ENCODE measurements at places on chromosomes 6 and 20. TPM values are rescaled to one million over a fixed set of nuclear protein-coding genes. Genes with fewer than 3 reads are reported as not detected.
A peak's percentile ranks its signal among the peaks of the same experiment; 100 is the strongest.

The BCAS1 gene
- 3.5 TPM for polyA plus RNA-seq

The FAM120B gene
- 27.1 TPM for polyA plus RNA-seq

The SHLD1 gene
- 7.0 TPM for polyA plus RNA-seq

The MAP3K5 gene
- polyA plus RNA-seq = 2.7 TPM

The TCP11 gene
- not detected for polyA plus RNA-seq

The ENPP5 gene
- polyA plus RNA-seq = 5.3 TPM

The ATP6V1G2 gene
- polyA plus RNA-seq = 4.9 TPM

DNA sequence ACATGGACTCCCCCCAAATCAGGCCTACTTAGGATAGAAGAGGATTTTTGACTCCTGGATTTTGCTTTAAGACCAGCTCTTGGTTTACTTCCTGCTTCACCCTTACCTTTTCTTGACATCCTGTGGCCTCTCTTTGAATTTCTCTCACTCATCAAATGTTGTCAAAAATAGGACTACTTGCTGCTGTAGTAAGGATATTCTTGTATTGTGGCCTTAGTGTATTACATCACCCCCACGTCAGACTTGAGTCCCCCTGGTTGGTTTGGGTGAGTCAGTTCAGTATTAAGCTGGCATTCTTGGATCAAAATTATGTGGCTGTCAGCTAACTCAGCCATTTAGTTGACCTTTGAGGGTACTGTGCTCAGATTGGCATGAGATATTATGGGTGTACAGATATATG lies 1.1 kb downstream of the TPX2 start:
- DNase-seq = no peak

- DNase-seq = no peak
Observed at GRCh38 chr6:57068061-57068460, 21.6 kb downstream of the KIAA1586 start.

DNA sequence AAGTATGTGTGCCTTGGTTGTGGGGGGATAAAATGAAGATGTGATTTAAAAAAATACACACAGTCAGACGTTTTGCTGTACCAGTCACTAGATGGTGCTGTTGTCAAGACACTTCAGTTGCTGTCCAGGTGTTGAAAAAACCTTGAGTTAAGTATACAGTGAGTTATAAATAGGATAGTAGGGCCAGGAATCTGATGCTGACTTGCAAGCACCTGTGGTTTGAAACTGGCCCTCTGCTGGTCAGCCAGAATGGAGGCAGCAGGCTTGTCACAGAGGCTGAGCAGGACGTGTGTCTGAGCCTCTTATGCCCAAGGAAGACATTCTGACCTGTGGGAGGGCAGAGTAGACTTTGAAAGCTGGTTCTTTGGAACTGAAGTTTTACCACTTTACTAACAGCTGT lies 27.8 kb downstream of the RNF8 start:
- no peak for DNase-seq

DNA sequence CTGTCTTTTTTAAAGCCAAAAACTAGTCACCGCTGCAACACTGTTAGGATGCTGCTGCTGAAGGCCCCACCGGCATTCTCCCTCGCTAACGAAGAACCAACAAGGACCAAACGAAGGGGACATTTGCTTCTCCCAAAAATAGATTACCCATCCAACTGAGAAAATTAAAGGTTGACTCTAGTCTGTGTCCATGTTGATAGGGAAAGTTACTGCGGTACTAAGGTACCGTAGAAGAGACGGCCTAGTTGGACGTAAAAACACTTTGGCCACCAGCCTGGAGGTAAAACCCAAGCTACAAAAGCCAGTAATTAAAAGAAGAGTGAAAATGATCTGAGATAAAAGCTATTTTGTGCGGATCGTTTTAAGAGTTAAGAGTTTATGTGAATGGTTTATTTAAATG lies 11.8 kb upstream of the FOXF2 start:
- no peak for DNase-seq

GRCh38 chr20:3818155-3819151 lies 1.9 kb upstream of the AP5S1 start:
- DNase-seq = no peak

DNA sequence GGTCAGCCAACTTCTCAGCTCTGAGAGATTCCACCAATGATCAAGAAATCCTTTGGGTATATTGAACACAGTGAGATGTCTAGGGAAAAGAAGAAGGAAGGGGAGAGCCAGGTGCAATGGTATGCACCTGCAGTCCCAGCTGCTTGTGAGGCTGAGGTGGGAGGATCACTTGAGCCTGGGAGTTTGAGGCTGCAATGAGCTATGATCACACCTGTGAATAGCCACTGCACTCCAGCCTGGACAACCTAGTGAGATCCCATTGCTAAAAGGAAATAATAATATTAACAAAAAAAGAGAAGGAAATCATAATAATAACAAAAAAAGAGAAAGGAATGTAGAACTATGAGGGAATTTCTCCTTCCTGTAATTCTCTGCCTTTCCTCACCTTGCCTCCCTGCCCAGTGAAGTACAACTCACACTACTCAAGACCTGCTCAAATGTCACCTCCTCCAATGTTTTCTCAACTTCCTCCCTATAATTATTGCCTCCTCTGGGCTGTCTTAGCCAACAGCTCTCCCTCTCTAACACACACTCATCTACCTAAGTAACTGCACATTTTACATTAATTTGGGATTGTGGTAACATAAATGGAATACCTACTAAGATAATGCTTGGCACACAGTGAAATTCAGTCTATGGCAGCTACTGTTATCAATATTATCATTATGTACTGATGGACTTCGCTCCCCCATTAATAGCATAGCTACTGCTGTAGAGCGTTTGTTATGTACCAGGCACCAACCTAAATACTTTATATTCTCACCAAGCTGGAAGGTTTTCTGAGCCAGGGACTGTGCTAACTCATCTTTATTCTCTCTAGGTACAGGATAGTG lies 103.6 kb downstream of the KIF13A start:
- no peak for DNase-seq

DNA sequence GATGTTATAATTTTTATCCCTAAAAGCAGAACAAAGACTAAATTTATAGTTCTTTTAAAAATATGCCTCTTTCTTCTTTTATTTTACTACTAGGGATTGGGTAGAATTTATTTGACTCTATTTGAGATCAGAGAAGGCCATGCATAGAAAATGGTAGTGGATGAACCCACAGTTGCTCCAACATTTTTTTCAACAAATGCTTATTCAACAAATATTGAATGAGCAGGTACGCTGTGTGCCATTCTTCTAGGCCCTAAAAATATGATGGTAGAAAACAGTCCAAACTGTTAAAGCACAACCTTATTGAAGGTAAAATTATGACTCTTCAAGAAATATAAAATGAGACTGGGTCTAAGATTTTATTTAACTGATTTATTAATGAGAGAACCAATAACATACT lies 30.0 kb downstream of the OTOR start:
- DNase-seq = no peak

DNA sequence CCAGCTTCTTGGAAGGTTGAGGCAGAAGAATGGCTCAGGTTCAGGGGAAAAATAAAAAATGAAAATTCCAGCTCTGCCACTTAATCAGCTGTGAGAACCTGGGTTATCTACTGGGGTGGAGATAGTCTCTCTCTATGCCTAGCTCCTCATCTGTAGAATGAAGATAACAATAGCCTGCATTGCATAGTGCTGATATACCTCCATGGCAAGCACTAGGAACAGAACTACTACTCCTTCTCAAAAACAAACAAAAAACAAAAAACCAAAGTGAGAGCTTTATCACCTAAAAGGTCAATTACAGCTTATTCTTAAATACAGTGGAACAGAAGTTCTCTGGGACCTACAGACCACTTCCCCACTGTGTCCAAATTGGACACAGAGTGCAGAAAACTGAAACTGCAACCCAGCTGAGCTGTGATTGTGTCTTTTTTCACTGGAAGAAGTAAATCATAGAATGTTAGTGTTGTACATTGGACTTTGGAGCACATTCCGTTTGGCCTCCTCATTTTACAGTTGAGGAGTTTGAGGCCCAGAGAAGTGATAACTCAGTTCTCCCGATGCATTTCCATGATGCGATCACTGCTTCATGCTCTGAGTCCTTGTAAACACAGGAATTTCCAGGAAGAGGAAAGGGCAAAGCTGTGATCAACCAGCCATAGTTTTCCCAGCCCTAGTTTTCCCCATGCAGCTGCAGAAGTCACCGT lies 23.3 kb downstream of the MTFR2 start:
- peak; percentile 19 for DNase-seq

GRCh38 chr6:143549221-143549948 lies 37.9 kb upstream of the FUCA2 start:
- DNase-seq = no peak

DNA sequence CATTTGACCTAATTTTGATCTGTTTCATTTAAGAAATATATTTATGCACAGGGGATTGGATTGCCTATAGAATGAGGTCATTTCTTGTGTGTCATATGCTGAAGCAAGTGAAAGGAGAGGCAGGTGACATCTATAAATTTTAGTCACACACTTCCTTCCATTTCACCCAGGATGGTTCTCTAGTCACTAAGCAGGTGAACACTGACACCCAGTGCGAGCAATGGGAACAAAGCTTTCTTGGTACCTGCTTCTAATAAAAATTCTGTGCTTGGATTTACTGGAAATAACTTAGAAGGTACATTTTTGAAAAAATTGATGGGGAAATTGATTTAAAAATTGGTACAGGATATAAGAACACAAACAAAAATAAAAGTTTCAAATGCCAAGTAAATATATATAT lies 66.9 kb upstream of the MC3R start:
- DNase-seq = no peak

- no peak for DNase-seq
Observed at GRCh38 chr20:52864916-52865605, 107.1 kb upstream of the TSHZ2 start.

DNA sequence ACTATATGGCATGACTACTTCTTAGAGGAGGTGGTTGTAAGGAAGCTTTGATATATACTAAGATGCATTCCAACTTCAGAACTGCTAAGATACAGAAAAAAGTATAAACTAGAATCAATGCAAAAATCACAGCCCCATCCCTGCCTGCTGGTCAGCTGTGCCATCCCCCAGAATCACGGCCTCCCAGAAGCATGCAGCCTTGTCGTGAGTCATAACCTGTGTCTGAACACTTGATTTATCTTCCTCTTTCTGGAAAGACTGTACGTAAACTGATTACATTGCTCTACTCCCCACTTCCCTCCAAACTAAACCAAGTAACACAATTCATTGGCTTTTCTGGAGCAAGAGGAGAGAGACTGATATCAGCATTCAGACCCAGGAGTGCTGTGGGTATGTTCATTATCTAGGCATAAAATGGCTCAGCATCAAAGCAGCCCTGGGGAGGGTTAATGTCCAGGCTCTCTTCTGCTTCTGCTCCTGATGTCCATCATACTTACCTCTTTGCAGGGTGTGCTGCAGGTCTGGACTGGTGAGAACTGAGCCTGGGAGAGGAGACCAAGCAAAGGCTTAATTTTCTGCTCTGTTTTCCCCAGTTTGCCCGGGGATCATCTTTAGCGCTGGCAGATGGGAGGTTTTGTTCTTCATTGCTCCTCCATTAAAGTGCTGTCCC lies 18.4 kb downstream of the SCP2D1 start:
- no peak for DNase-seq

DNA sequence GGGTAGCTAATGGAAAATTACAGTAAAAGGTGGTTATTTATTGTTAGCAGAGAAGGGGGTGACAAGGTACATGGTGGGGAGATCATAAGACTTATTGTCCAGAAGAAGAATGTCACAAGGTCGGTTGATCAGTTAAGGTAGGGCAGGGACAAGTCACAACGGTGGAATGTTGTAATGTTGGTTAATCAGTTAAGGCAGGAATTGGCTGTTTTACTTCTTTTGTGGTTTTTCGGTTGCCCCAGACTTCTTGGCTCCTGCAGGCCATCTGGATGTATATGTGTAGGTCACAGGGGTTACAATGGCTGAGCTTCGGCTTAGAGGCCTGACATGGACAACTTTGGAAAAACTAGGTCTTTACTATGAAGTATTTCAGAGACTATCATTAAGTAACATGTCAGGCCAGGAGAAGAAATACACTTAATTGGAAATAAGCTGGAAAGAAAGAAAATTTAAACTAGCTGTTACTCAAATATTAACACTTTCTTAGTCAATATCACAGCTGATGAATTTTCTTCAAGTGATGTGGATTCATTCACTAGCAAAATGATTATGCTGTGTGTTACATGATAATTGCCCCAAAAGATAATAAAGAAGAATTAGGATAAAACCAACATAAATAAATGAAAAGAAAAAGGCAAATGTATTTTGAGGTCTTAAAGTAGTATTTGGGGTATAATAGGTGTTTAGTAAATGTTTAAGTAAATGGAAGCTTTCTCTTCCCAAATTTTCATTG lies 4.4 kb downstream of the AIG1 start:
- no peak for DNase-seq

- no peak for DNase-seq
Observed at GRCh38 chr6:68238097-68238601, 396.9 kb upstream of the ADGRB3 start.

GRCh38 chr6:71088166-71088565 lies 131.3 kb upstream of the B3GAT2 start:
- peak; percentile 7 for DNase-seq

All from muscle of arm (tissue), 14 donors.